ENCODE measurements at places on chromosomes 3 and 15.

- no peak for DNase-seq
These were observed 162.5 kb downstream of the FMN1 start for GRCh38 chr15:33032053-33032452.

- no peak for DNase-seq
These were observed 13.2 kb upstream of the TRANK1 start for GRCh38 chr3:36957862-36958686.

- no peak for DNase-seq
These were observed 26.5 kb upstream of the RYK start for GRCh38 chr3:134277066-134277660.

- no peak for DNase-seq
These were observed 9.9 kb downstream of the THSD4 start for GRCh38 chr15:71124937-71125790.
